ENCODE measurements at places on chromosomes 7 and 10. TPM values are rescaled to one million over a fixed set of nuclear protein-coding genes. Genes with fewer than 3 reads are reported as not detected.

Gene CABCOCO1
- total RNA-seq = not detected

Gene NEURL1
- total RNA-seq = 3.8 TPM

Gene TAS2R41
- total RNA-seq = 2.9 TPM

Gene TMEM184A
- 0.66 TPM for total RNA-seq

Gene FAM237B
- not detected for total RNA-seq

Gene ABCB1
- 1.2 TPM for total RNA-seq

Gene UNCX
- total RNA-seq = not detected

DNA sequence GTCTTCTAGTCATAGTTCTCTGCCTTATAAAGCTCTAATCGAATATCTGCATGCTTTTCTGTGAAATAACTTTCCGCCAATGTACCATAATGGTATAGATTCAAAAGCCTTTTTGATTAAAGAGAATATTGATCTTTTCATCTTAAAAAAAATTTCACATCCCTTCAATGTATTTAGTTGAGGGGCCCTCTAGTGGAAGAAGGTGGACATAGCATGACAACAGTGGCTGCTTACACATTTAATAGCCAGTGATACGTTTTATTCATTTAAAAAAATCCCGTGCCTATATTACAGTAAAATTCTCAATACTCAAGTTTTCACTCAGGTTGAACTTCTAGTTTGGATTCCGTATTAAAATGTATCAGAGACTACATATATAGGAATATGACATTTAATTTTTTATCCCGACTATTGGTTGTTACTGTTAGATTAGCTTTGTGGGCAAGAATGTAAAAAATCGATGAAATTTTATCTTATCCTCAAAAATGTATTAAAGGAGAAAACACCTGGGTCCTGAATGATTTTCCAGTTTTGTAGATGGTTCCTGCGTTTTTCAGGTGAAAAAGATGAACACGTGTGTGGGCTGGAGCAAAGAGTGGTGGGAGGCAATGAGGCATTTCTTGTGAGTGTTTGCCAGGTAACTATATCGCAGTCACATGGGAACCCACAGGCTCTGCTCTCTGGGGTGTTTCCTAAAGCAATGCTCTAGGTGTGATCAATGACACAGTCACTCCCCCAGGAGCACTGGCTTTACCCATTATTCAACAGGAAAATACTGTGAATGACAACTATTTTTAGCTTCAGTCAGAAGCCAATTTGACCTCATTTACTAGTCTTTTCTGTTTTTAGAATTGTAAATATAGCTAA lies 24.1 kb upstream of the PNLIP start:
- no peaks in the 10 kb centered on the region for H3K27me3 ChIP-seq
- no peaks in the 10 kb centered on the region for H3K36me3 ChIP-seq
- H3K4me3 ChIP-seq = no peak overlapping the region
- H3K27ac ChIP-seq = no peak overlapping the region

GRCh38 chr10:29719281-29719675 lies 84.5 kb upstream of the SVIL start:
- no peaks in the 10 kb centered on the region for H3K36me3 ChIP-seq
- H3K27me3 ChIP-seq = no peaks in the 10 kb centered on the region
- DNase-seq = no peak

DNA sequence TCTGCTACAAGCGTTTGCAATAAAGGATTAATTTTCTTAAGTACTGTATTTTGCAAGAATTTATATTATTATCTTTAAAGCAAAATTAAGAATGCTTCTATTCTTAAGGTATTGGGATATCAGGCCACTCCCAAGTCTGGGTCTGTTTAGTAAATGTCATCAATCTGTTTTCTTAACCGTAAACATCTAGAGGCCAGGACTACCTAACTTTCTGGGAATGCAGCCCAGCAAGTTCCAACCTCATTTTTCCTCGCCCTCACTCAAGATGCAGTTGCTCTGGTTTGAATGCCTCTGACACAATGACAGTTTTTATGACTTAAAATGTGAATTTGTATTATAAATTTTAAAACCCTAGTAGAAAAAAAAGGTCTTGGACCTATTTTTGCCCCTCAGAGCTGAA lies 143.5 kb downstream of the INHBA start:
- no peak overlapping the region for H3K4me3 ChIP-seq
- no peaks in the 10 kb centered on the region for H3K27me3 ChIP-seq
- H3K27ac ChIP-seq = no peak overlapping the region
- no peaks in the 10 kb centered on the region for H3K4me1 ChIP-seq
- H3K36me3 ChIP-seq = no peaks in the 10 kb centered on the region
- no peak for DNase-seq

DNA sequence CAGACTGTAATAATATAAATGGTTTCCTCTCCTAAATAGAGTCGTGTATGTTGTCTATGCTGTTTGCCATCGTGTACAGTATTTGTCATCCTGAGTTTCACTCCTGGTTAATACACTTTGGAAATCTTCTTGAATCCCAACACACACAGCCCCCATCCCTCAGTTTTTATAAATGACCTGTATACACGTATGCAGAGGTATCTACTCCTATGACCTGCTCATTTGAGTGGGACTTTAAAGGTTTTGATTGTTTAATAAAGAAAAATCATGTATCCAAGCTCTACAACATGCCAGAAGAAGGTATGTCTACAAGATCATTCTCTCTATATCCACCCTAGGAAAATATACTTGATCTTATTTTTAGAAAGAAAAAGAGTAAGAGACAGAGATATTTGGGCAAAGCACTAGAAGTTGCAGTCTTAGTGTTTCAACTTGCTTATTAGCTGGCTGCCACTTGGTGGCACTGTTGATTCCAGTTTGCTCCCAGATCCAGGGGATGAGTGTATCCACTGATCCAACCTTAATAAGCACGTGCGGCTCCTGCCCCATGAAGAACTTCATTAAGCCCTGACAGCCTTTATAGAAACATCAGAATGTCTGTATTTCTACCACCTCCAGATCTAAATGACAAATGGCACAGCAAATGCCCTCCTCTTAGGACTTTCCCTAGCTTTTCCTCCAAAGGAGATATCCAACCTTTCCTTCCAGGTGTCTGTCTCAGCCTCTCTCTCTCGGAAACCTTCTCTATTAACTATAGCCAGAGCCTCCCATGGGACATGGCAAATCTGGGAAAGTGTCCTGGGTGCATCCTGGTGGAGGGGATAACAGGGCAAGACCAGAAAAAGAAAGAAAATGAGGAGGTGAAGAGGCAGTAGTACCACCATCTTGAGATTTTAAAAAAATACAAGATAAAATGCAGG lies 181.6 kb upstream of the NEBL start:
- H3K4me1 ChIP-seq = no peaks in the 10 kb centered on the region
- no peaks in the 10 kb centered on the region for H3K27me3 ChIP-seq
- peak; percentile 89 for DNase-seq
- no peaks in the 10 kb centered on the region for H3K36me3 ChIP-seq

- no peaks in the 10 kb centered on the region for H3K36me3 ChIP-seq
- peak overlapping the region; percentile 92 for H3K4me3 ChIP-seq
- H3K4me1 ChIP-seq = peaks cover 33% of the 10 kb centered on the region
- H3K27me3 ChIP-seq = peaks cover 4% of the 10 kb centered on the region
- DNase-seq = no peak
- H3K27ac ChIP-seq = no peak overlapping the region
These were observed 1.2 kb downstream of the BAG3 start for GRCh38 chr10:119652361-119652730.

DNA sequence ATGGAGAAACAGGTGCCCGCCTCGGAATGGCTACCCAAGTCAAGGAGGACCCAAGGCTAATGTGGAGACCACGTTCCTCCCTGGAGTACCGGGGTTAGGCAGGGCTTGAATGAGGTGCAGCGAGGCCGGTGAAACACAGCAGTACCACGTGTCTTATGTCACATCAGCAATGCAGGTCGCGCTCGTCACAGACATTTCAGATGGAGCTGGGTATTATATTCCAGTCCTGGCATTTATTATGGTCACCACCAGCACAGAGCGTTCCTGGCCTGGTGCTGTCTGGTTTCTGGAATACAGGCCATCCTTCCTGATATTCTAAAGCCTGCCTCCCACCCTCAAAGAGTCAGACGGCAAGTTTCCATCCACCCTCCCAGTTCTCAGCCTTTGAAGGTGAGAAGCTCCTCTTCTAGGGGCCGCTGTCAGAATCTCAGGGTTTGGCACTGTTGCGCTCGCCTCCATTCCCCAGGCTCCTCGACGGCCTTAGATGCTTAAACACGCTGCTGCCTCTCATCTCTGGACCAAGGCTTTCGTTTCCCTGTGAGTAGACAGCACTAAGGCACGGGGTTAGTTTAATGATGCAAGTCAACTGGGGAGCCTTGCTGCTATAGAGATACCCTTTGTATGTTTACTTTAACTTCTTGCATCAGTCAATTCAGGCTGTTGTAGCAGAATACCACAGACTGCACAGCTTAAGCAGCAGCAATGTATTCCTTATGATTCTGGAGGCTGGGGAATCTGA lies 377.6 kb downstream of the DPP6 start:
- H3K36me3 ChIP-seq = no peaks in the 10 kb centered on the region
- no peak for DNase-seq
- no peak overlapping the region for H3K4me3 ChIP-seq
- no peaks in the 10 kb centered on the region for H3K4me1 ChIP-seq
- H3K27me3 ChIP-seq = no peaks in the 10 kb centered on the region

GRCh38 chr10:112271982-112272381 lies 11.2 kb upstream of the TECTB start:
- no peak for DNase-seq
- H3K27me3 ChIP-seq = no peaks in the 10 kb centered on the region
- no peak overlapping the region for H3K4me3 ChIP-seq
- H3K36me3 ChIP-seq = no peaks in the 10 kb centered on the region
- H3K27ac ChIP-seq = no peak overlapping the region
- H3K4me1 ChIP-seq = no peaks in the 10 kb centered on the region
